ENCODE measurements at places on chromosomes 7 and 10.

GRCh38 chr10:91930939-91931338 lies 7.4 kb downstream of the BTAF1 start:
- DNase-seq = no peak

GRCh38 chr7:135501402-135501801 lies 8.5 kb downstream of the CNOT4 start:
- no peak for DNase-seq

GRCh38 chr7:152882576-152883310 lies 123.2 kb downstream of the ACTR3B start:
- no peak for DNase-seq

DNA sequence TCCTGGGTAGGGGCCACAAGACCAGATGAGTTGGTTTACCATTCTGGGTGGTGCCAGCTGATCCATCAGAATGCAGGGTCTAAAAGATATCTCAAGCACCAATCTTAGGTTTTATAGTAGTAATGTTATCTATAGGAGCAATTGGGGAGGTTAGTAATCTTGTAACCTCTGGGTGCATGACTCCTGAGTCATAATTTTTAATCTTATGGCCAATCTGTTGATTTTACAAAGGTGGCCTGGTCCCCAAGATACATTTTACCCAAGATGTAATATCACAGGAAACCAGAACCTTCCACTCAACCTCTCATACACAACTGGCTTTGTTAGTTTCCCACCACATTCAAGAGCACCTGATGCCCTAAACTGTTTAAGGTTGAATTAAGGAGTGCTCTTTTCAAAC lies 79.5 kb downstream of the C1GALT1 start:
- DNase-seq = no peak

- no peak for DNase-seq
These were observed 84.5 kb downstream of the AVL9 start for GRCh38 chr7:32579776-32580175.

DNA sequence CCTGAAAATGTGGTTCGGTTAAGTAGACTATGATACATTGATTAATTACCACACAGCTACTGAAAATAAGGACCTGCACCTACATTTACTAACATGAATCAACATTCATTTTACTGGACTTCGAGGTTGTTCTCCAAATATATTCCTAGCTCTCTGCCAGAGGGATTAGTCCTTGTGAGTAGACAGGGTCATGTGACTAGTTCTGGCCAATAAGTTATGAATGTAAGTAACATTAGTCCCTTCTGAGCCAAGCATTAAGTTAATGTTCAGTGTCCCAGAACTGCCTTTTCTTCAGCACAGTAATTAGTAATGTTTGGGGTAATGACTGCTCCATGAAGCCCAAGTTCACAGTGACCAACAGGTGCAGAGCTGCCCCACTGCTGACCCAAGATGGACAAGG lies 9.2 kb downstream of the ITIH5 start:
- DNase-seq = no peak

- DNase-seq = no peak
These were observed 12.2 kb upstream of the HYCC1 start for GRCh38 chr7:23026164-23026563.

- no peak for DNase-seq
These were observed 119.4 kb downstream of the RAB11FIP2 start for GRCh38 chr10:117927332-117927731.

DNA sequence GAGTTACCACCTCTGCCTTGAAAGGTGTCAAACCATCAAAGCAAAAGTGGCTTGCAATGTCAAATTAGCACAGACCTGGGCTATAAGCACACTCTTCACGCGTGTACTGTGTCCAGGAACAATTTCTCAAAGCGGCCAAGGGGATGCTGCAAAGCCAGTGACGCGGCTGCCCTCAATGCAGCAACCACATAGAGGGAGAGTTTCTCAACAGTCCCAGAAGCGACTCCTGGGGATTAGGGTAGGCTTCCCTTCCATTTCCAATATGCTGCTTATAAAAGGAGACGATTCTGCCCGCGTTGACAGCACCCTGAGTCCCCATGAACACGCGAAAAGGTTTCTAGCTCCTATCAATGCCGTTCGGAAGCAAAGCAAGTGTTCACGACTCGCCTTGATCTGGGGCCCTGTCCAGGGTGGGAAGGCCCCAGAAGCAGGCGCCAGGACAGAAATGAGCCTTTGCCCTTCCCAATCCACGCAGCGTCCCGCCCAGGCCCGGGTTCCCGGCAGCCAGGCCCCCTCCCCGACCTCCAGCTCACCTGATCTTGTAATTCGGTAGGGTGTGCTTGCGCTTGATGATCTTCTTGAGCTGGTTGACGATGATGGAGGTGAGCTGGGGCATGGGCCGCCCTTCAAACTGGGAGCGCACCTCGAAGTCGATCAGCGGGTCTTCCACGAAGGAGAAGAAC lies 1.3 kb downstream of the PDZD8 start:
- DNase-seq = peak; percentile 20

GRCh38 chr10:27446091-27446918 lies 57.8 kb upstream of the RAB18 start:
- DNase-seq = no peak

DNA sequence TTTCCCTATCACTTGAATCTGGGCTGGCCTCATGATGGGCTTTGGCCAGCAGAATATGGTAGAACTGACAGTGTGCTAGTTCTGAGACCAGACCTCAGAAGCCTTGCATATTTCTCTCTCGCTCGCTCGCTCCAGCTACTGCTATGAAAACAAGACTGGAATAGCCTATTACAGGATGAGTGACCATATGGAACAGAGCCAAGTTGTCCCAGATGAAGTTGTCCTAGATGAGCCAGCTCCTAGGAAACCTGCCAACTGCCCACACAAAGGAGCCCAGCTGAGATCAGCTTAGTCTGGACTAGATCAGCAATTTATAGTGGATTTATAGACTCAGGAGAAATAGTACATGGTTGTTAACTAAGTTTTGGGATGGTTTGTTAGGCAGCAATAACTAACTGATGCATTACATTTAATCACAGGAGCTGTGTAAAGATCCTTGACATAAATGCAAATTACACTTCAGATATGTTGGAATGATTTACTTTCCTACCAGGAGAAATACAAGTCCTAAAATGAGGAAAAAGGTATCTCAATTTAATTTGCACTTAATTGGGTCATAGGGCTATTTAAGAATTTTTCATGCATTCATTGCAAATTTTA lies 6.8 kb upstream of the HECW1 start:
- no peak for DNase-seq

DNA sequence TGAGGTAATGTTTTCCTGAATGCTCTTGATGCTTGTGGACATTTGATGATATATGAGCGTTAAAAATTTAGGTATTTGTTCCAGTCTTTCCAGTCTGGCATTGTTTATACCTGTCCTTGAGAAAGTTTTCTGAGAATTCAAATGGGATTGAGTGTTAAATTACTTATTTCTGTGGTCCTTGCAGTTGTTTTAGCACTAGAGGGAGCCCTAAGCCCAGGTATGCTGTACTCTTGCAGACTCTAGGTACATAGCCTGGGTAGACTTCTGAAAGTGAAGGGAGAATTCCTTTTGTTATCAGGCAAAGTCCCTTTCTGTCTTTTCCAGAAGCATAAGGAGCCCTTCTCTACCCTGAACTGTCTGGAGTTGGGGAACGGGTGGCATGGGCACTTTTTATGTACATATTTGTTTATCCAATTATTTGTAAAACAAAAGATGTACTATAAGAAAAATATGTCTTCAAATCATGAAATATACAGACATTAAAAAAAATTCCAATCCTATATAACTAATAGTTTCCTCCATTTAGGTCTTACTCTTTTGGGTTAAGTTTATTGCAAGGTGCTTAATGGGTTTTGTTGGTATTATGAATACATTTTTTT lies 262.1 kb downstream of the ATRNL1 start:
- no peak for DNase-seq

DNA sequence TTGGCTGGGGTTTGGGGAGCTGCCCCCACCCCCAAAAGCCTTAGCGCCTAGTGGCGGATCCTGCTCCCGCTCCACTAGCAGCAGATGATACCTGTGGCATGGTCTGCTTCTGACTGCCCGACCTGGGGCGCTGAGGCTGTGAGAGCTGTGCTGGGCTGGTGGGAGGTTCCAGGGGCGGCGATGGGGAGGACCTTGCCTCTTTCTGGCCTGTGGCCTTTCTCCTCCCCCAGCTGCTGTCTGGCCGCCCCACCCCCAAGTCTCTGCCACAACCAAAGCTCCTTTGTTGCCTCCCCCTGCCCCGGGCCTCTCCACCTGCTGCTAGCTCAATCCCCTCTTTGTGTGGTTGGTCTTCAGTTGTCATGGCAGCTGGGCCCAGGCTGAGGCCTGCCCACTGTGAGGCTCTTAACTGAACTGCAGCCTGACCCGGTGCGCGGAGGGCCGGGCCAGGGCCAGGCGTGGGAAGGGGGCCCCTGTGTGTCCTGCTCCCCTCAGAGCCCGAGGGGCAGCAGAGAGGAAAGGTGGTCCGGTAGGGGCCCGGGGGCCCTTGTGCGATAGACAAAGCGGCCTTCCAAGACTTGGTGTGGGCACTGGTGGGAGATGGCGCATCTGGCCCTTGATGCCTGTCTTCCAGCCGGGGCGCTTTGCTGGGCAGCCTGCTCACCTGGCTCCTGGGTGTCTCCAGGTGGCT lies 4.7 kb downstream of the ZNF775 start:
- DNase-seq = no peak

DNA sequence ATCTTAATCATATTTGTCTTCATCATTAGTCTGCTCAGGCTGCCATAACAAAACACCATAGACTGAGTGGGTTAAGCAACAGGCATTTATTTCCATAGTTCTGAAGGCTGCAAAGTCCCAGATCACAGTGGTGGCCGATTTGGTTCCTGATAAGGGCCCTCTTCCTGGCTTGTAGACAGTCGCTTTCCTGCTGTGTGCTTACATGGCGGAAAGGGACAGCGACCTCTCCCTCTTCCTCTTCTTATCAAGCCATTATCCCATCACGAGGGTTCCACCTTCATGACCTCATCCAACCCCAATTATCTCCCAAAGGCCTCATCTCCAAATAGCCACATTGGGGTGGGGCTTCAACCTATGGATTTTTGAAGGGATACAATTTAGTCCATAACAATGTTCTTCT lies 84.0 kb downstream of the LYZL1 start:
- no peak for DNase-seq

DNA sequence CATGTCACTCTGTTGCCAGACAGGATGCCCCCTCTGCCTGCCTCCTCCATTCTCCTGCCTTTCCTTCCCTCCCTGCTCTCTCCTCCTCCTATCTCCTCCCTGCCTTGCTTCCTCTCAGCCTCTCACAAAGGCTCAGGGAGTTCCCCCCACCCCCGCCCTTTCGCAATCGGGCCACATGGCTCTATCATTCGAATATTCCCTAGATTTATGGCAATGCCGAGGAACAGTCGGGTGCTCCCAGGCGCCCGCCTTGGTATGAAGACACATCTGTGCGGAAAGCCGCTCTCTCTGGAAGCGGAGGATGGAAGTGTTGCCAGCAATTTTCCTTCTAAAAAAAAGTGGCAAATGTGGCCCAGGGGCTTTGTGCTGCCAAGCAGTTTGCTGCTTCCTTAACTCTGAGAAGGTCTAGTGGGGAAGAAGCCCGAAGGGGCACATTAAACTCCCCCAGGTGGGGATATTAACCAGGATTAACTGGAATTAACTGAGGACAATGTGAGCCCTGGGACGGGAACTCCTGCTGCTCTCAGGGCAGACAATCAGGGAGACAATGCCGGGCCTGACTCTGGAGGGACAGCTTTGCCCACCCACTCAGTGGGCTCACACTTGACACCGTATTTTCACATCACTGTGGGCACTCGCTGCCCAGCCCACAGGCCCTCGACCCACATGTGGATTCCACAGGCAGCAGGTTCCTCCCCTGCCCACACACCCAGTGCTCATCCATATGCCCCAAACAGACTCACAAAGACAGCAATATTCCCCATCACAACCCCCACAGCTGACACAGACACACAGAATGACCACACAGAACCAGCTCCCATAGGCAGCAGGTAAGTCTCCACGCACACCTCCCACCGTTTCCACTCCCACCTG lies 88.4 kb upstream of the SMNDC1 start:
- no peak for DNase-seq

DNA sequence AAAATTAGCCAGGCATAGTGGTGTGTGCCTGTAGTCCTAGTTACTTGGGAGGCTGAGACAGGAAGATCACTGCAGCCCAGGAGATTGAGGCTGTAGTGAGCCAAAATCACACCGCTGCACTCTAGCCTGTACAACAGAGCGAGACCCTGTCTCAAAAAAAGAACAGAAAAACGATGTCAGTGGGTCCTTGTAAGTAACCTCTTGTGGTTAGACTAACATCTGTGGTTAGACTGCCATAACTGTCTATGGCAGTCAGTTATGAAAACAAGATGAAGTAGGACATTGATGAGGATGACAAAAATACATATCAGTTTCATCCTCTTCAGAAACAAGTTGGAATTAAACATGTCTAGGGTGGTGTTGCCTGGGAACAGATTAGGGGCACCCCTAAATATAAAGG lies 53.3 kb downstream of the AKAP9 start:
- DNase-seq = no peak

DNA sequence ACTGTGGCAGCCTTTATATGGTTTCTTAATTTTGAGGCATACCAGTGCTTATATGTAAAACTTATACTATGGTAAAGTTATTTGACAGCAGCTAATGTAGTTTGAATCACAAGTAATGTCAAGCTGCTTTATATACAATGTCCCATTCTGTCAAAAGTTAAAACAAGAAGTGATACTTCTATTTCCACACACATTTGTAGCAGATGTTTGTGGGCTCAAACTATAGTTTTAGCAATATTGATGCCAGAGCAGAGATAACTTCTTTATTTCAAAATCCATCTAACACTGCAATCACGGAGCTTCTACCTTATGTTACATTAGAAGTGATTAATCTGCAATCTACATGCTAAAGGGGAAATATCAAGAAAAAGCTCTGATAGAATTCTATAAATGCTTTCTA lies 149.6 kb downstream of the ADK start:
- DNase-seq = no peak

DNA sequence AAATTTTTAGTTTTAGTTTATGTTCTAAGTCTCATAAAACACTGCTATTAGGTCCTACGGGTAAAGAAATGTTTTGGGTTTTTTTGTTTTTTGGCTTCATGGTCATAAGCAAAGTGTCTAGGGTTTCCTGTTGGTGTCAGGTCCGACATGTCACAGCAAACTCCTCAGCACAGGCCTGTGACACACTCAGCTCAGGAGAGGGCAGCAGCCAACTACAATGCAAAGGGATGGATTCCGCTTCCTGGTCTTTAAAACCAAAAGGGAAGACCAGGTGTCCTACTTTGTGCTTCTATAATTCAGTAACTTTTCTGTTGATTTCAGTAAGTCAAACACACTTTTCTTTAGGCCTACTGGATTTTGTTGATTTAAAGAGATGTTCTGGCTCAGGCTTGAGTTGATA lies 83.8 kb upstream of the MACROH2A2 start:
- no peak for DNase-seq

DNA sequence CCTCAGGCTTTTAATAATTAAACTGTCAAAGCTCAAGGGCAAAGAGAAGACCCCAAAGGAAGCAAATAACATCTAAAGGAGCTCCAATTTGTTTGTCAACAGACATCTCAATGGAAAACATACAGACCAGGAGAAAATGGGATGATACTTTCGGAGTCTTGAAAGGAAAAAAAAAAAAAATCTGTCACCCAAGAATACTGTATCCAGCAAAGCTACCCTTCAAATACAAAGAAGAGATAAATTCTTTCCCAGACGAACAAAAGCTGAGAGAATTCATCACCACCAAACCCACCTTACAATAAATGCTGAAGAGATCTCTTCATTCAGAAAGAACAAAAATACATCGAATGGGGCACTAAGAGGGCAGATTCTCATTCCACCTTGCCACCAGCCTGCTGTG lies 232.8 kb downstream of the PTPRN2 start:
- DNase-seq = no peak

All from stimulated activated CD8-positive, alpha-beta memory T cell treated with anti-CD3 and anti-CD28 coated beads, Interleukin-7, amount 100 ng/mL, for 4 hours (primary cell).